Diencephalon (tissue), 1 donor: ENCODE measurements at places on chromosomes 12 and 14. TPM values are rescaled to one million over a fixed set of nuclear protein-coding genes. Genes with fewer than 3 reads are reported as not detected.

The CELA1 gene
- total RNA-seq, result not detected

The KCNC2 gene
- total RNA-seq, result 41.5 TPM

The CLEC2D gene
- total RNA-seq, result 10.1 TPM

The TEX22 gene
- 0.46 TPM for total RNA-seq

The FRMD6 gene
- 14.3 TPM for total RNA-seq

The CLEC1B gene
- total RNA-seq, result not detected

The HSPB8 gene
- 9.2 TPM for total RNA-seq

The FAIM2 gene
- total RNA-seq, result 59.1 TPM

The PLEKHG3 gene
- total RNA-seq, result 9.9 TPM

The HOXC4 gene
- total RNA-seq, result not detected

The EID3 gene
- total RNA-seq, result 6.5 TPM

The ARHGAP9 gene
- total RNA-seq, result 2.1 TPM

The TMCC3 gene
- 17.1 TPM for total RNA-seq

The FLRT2 gene
- 46.6 TPM for total RNA-seq

The NUBPL gene
- total RNA-seq, result 17.8 TPM

The CYP27B1 gene
- not detected for total RNA-seq

The IL23A gene
- 0.92 TPM for total RNA-seq
